ENCODE measurements at places on chromosomes 6 and 20.

GRCh38 chr6:82646231-82646615 lies 282.6 kb downstream of the TPBG start:
- no peak for DNase-seq

- DNase-seq = no peak
Measured at GRCh38 chr20:5353624-5354496, 37.1 kb upstream of the PROKR2 start.

GRCh38 chr20:19047040-19047950 lies 165.1 kb upstream of the SLC24A3 start:
- no peak for DNase-seq

DNA sequence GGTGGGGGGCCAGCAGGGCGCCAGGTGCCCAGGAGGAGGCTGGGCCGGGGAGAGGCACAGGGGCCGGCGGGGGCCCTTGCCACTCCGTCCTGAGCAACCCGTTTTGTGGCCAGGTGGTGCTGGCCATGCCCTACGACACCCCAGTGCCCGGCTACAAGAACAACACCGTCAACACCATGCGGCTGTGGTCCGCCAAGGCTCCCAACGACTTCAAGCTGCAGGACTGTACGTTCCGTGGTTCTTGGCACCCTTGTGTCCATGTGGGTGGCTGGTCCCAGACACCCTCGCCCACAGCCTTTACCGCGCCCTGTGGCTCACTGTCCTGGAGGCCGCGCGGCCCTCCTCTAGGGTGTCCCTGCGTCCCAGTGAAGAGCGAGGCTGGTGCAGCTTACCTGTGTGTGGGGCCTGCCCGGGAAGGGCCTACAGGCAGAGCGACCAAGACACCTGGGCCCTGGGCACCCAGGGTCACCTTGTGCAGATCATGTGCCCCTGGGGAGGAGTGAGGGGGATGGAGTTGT lies 28.7 kb downstream of the PYGB start:
- DNase-seq = no peak

- no peak for DNase-seq
Measured at GRCh38 chr20:50003253-50003656, 20.5 kb downstream of the SNAI1 start.

DNA sequence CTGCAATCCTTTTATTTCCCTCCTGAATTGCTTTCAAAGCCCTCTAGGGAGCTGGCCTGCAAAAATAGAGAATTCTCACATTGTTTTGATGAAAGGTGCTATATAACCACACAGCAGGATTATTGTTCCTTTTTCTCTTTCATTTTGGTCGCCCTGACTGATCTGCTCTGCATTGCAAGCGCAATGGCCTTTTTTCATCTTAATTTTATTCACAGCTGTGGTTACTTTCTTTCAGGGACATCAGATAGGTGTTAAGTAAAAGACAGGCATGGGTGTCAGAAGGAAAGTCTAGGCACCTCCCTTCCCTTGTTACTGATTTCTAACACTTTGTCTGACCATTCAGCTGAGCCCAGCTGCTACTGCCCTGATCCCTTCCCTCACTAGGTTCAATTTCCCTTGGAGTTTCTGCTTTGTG lies 850.5 kb upstream of the MAP3K7 start:
- DNase-seq = no peak

Measured in thoracic aorta (tissue), 2 donors.